ENCODE measurements at places on chromosomes 6 and 20.

DNA sequence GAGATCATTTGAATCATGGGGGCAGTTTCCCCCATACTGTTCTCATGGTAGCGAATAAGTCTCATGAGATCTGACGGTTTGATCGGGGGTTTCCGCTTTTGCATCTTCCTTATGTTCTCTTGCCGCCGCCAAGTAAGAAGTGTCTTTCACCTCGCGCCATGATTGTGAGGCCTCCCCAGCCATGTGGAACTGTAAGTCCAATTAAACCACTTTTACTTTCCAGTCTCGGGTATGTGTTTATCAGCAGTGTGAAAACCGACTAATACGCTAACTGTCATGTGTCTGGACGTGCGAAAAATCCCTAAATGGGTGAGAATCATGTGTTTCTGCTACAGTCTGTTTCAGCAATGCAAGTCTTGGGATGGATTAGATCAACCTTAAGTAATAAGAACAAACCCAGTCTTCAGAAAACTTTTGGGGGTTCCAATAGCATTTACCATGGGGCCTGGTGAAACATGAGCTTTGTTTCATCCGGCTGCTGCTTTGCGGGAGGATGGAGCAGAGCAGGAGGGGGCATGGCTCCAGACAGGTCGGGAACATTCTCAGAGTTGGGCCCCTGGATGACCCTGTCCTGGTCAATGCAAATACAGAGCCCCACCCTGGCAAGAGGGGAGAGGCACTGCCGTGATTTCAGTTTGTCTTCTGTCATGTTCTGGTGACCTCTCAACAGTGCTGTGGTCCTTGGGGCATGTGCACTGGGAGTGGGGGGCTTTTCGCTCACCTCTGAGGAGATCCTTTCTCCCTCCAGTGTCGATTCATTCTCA lies 41.5 kb downstream of the CTCFL start:
- peak; percentile 52 for DNase-seq

GRCh38 chr6:119158057-119158848 lies 79.8 kb upstream of the FAM184A start:
- DNase-seq, result no peak

DNA sequence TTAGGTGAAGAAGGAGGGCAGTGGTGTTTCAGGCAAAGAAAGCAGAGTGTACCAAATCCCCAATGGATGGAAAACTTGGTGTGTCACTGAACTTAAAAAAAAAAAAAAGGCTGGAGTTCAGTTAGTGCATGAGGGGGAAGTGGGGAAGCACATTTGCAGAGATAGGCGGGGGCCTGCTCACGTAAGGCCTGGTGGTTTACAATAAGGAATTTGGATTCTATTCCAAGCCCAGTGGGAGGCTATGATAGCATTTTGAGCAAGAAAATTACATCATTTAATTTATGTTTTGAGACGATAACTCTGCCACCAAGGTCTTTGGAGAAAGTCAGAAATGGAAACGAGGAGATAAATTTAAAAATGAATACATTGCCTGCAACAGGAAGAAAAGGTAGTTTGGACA lies 225.5 kb downstream of the EYA4 start:
- no peak for DNase-seq

- no peak for DNase-seq
These were observed 715.8 kb upstream of the HS3ST5 start for GRCh38 chr6:115058414-115059211.

GRCh38 chr20:35174458-35175216 lies 2.8 kb downstream of the PROCR start:
- no peak for DNase-seq

DNA sequence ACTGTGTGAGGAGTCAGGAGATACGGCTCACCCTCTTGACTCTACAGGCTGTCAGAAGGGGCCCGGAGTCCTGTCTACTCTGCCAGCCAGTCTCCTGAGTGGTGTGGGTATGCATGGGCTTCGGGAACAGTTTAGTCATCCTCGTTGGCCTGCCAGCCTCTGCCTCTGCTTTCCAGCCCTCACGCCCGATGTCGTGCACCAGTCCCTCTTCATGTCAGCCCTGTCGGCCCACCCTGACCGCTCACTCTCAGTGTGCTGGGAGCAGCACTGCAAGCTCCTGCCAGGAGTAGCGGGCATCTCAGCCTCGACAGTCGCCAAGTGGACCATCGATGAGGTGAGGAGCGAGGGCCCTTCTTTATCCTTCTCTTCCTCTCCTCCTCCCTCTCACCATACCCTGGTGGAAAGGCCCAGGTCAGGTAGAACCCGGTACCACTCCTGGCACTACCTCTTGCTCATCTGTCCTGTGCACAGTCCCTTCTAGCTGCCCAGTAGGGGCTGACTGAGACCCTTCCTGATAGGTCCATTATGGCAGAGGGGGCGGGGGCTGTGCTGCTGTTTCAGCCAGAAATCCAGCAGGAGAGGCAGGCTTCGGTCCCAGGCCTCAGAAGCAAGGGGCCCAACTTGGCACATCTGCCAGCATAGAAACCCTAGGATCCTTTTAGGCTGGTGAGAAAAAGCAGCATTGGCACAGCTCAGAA lies 18.7 kb upstream of the SGK2 start:
- DNase-seq, result no peak

GRCh38 chr6:84582997-84583396 lies 181.4 kb downstream of the TBX18 start:
- DNase-seq, result no peak

- DNase-seq, result no peak
These were observed 118.4 kb upstream of the BTBD3 start for GRCh38 chr20:11799281-11799684.

- DNase-seq, result no peak
These were observed 235 bp downstream of the MAP7 start for GRCh38 chr6:136550045-136550329.

GRCh38 chr20:37915800-37916570 lies 13.1 kb downstream of the VSTM2L start:
- no peak for DNase-seq
